Stimulated activated CD4-positive, alpha-beta T cell treated with anti-CD3 and anti-CD28 coated beads, TNF-alpha, amount 100 ng/mL, for 1 hour (primary cell): ENCODE measurements at places on chromosomes 12 and 14.

DNA sequence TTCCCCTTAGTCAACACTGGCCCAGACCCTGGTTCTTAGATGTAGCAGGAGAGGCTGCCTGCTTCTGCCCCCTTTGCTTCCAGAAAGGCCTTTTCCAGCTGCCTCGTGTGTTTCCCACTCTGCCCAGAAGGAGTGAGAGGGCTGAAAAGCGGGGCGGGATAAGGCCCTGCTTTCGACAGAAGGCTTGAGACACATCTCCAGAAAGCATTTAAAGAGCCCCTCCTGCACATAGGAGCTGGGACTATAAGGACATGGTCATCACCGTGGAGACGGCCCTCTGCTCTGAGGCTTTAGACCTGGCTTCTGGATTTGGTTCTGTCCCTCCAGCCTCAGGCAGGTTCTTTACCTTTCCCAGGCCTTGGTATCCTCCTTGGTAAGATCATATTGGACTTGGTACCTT lies 11.9 kb downstream of the CALM1 start:
- DNase-seq, result no peak

DNA sequence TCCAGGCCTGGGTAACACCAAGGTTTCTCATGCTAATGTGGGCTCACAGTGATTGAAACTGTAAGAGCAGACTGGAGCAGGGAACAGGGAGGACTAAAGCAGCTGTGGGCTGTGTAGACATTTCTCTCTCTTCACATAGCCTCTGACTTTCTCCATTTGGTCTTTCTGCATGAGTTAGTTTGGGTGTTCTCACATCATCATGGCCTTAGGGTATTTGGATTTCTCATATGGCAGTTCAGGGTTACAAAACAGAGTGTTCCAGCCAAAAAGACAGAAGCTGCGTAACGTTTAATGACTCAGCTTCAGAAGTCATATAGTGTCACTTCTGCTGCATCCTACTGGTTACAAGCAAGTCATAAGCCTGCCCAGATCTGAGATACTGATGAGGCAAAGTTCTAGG lies 52.0 kb upstream of the OSBPL8 start:
- no peak for DNase-seq

- DNase-seq, result no peak
Observed at GRCh38 chr12:19003141-19003540, 126.4 kb upstream of the PLEKHA5 start.

GRCh38 chr12:11174022-11174421 lies 3.0 kb downstream of the SMIM10L1 start:
- no peak for DNase-seq
